ENCODE measurements at places on chromosomes 3 and 15.

- no peak for DNase-seq
Measured at GRCh38 chr3:134486577-134487041, 752 bp downstream of the CEP63 start.

- DNase-seq, result no peak
Measured at GRCh38 chr3:120741837-120742197, 499 bp downstream of the RABL3 start.

DNA sequence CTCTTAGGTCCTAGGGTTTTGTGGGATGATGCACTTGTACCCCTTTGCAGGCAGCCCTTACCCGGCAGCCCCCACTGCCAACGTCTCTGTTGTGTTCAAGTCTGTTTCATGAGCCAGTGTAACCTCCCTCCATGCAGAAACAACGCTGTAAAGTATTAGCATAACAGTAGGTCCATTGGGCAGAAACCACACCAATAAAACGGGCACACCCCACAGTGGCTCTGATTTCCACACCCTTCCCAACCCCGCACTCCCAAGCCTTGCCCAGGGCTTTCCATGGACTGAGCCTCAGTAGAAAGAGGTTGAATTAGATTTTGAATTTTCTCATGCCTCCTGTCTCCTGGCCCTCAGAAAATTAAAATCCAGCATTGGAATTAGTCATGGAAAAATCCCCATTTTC lies 124.5 kb downstream of the CACNA1D start:
- no peak for DNase-seq

- DNase-seq, result peak; percentile 79
Measured at GRCh38 chr3:194312743-194313281, 38.3 kb downstream of the CPN2 start.

GRCh38 chr3:5022187-5022965 lies 43.1 kb downstream of the BHLHE40 start:
- DNase-seq, result no peak

- no peak for DNase-seq
Measured at GRCh38 chr3:4732925-4733324, 239.8 kb downstream of the ITPR1 start.

GRCh38 chr15:56180851-56181250 lies 62.8 kb downstream of the RFX7 start:
- no peak for DNase-seq

GRCh38 chr3:128781164-128781563 lies 55.2 kb downstream of the RAB7A start:
- DNase-seq, result no peak

GRCh38 chr3:128845119-128845777 lies 34.2 kb upstream of the ACAD9 start:
- DNase-seq, result no peak

GRCh38 chr3:172476347-172476746 lies 28.1 kb upstream of the GHSR start:
- no peak for DNase-seq
